ENCODE measurements at places on chromosomes 3 and 15. TPM values are rescaled to one million over a fixed set of nuclear protein-coding genes. Genes with fewer than 3 reads are reported as not detected.

GRCh38 chr3:149280671-149281349, 52.6 kb downstream of the TM4SF18 start:
- no peak overlapping the region for H3K27ac ChIP-seq
- H3K36me3 ChIP-seq: no peaks in the 10 kb centered on the region
- no peak for DNase-seq
- H3K27me3 ChIP-seq: no peaks in the 10 kb centered on the region
- H3K4me1 ChIP-seq: peaks cover 6% of the 10 kb centered on the region
- no peak overlapping the region for H3K4me3 ChIP-seq

RASSF1 gene
- polyA plus RNA-seq: 40.3 TPM

DNA sequence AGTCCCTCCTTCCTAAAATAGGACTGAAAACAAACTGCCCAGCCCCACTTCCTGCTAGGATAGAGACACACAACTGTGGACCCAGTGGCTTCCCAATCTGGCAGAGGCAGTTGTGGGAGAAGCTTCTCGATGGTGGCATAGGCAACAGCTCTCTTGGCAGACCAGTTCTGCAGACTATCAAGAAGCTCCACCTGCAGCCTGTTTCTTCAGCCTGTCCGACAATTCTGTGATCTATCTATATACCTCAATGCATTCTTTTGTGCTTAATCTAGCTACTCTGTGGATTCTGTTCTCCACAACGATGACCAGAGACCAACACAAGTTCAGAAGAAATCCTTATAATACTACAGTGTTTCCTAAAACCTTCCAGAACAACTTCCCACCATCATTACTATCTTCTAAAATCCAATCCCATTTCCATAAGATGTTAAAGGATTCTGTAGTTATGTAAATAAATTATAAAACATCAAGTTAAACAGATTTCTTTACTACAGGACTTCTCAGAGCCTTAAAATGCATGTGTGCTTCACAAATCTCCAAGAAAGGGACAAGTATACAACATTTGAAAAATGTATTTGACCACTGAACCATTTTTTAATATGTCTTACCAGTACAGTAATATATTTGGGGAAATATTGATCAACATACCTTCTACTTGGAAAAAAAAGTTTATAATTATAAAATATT, 57.7 kb downstream of the IGF2BP2 start:
- DNase-seq: no peak
- no peak overlapping the region for H3K27ac ChIP-seq
- no peaks in the 10 kb centered on the region for H3K36me3 ChIP-seq
- no peak overlapping the region for H3K4me3 ChIP-seq

- H3K4me3 ChIP-seq: no peak overlapping the region
- H3K27me3 ChIP-seq: no peaks in the 10 kb centered on the region
- no peak for DNase-seq
- H3K4me1 ChIP-seq: no peaks in the 10 kb centered on the region
Measured at GRCh38 chr3:73683706-73684105, 59.0 kb upstream of the PDZRN3 start.

GRCh38 chr3:140219291-140219690, 284.3 kb downstream of the CLSTN2 start:
- no peak overlapping the region for H3K4me3 ChIP-seq
- no peaks in the 10 kb centered on the region for H3K36me3 ChIP-seq
- H3K27me3 ChIP-seq: no peaks in the 10 kb centered on the region
- no peaks in the 10 kb centered on the region for H3K4me1 ChIP-seq

GRCh38 chr15:74976159-74976558, 19.2 kb upstream of the SCAMP5 start:
- no peak for DNase-seq
- no peak overlapping the region for H3K4me3 ChIP-seq
- no peaks in the 10 kb centered on the region for H3K36me3 ChIP-seq
- no peak overlapping the region for H3K27ac ChIP-seq
- no peaks in the 10 kb centered on the region for H3K4me1 ChIP-seq

- no peaks in the 10 kb centered on the region for H3K36me3 ChIP-seq
- H3K4me3 ChIP-seq: no peak overlapping the region
- no peak overlapping the region for H3K27ac ChIP-seq
- no peak for DNase-seq
- H3K27me3 ChIP-seq: no peaks in the 10 kb centered on the region
- peaks cover 3% of the 10 kb centered on the region for H3K4me1 ChIP-seq
Measured at GRCh38 chr3:53595660-53596059, 101.2 kb downstream of the CACNA1D start.

BFSP2 gene
- 3.8 TPM for polyA plus RNA-seq

- H3K36me3 ChIP-seq: no peaks in the 10 kb centered on the region
- no peak for DNase-seq
- H3K27me3 ChIP-seq: no peaks in the 10 kb centered on the region
- no peak overlapping the region for H3K27ac ChIP-seq
Measured at GRCh38 chr15:52579852-52580251, 11.0 kb upstream of the ARPP19 start.
